ENCODE measurements at places on chromosomes 12 and 14.
A peak's percentile ranks its signal among the peaks of the same experiment; 100 is the strongest.

DNA sequence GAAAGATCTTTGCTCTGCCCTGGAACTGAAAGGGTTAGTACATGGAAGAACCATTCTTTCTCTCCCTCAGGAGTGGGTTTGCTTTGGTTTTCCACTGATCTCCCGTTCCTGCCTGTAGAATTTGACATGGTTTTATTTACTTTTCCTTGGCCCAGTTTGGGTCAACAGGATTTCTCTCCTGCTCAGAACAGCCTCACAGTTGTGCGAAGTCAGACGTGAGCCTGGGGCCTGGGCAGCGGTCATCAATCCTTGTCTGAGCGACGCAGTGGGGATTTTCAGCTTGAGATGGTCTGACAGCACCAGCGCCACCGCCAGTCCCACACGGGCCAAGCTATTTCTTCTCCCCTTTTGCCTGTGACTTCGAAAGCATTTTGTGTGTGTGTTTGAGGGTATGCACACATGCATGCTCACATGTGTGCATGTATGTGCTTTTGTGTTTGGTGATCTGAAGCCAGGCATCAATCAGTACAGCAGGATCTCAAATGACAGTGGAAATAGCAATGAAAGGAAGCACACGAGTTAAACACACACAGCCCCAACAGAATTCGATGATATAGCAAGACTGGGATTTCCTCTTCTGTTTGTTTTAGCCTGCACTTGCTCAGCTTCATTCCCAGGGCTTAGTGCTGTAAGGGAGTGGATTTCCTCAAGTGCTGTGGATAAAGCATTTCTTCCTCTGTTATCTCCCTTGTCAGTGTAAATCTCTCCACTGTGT, 58.3 kb downstream of the SMOC1 start:
- no peak for DNase-seq

GRCh38 chr12:89038831-89039512, 313.3 kb downstream of the DUSP6 start:
- DNase-seq = no peak

GRCh38 chr12:26416550-26416949, 221.2 kb downstream of the SSPN start:
- DNase-seq = no peak

- no peak for DNase-seq
Measured at GRCh38 chr14:103118018-103118662, 5.1 kb upstream of the TNFAIP2 start.

GRCh38 chr14:101112351-101113107, 209.0 kb upstream of the RTL1 start:
- DNase-seq = no peak

- no peak for DNase-seq
Measured at GRCh38 chr12:59808317-59808910, 212.6 kb downstream of the SLC16A7 start.

DNA sequence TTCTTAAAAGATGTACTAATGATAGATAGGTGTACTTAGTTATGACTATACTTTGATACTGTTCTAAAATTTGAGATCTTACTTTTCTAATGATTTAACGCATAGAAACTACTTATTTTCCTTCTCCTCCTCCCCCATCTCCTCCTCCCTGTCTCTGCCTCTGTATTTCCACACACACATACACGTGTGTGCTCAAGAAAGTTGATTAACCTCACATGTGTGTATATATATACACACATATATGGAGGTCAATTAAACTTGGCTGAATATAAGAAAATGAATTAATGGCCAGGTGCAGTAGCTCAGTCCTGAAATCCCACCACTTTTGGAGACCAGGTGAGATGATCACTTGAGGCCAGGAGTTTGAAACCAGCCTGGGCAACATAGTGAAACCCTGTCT, 362.7 kb upstream of the SYT1 start:
- DNase-seq = no peak

DNA sequence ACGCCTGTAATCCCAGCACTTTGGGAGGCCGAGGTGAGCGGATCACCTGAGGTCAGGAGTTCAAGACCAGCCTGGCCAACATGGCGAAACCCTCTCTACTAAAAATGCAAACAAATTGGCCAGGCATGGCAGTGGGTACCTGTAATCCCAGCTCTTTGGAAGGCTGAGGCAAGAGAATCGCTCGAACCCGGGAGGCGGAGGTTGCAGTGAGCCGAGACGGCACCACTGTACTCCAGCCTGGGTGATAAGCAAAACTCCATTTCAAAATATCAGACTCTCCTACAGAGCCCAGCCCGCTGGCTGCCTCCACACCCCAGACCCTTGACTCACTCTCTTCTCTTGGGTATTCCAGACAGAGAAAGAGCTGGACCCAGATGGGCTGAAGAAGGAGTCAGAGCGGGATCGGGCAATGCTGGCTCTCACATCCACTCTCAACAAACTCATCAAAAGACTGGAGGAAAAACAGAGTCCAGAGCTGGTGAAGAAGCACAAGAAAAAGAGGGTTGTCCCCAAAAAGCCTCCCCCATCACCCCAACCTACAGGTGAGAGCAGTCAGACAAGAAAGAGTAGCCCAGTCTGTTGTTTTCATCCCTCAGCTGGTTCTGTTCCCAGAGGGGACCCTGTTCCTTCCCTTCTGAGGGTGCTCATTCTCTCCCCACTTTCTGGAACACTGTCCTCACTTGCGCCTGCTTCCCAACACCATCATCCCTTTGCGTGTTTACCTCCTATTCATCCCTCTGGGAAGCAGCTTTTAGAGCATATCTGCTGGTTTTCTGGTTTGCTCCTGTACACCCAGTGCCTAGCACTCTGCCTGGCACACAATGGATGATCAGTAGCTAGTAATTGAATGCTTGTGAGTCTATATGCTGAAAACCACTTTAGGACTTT, 19.7 kb downstream of the AGAP2 start:
- no peak for DNase-seq

DNA sequence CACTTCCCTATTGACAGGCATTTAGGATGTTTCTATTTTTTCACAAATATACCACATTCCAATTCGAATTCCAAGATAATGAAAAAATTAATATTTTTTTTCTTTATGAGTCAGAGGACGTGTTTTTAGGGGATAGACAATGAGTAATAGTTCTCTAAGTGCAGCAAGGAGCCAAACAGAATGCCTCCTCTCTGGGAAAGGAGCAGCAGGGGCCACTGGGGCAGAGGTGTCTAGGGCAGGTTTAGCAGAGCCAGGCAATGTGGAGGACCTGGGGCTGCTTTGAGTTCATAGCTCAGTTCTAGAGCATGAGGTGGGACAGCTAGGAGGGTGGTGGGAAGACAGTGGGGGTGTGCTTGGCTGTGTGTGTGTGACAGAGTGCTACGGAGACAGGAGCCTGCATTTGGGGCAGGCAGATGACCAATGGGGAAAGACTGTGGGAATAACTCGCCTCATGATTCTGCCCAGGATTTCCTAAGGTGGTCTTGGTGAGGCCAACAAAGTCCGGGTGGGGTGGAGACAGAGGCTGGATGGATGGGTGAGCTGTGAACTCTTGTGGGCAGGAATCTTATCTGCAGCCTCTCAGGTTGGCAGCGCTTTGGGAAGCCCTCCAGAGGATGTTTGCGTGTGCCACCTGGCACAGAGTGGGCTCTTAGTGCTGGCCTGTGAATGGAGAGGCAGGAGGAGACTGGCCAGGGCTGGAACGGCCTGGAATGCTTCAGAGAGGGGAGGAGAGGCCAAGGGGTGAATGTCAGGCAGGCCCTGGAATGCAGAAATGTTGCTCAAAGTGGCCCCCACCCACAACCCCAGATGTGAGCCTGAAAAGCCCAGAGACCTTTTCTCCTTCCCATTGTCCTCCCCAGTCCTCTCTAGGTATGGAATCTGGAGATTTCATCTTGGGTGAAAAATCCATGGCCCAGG, 2.4 kb upstream of the KRT7 start:
- DNase-seq = no peak

GRCh38 chr14:64789696-64790095, 85.5 kb downstream of the PLEKHG3 start:
- DNase-seq = no peak

- no peak for DNase-seq
Measured at GRCh38 chr12:124726596-124727263, 136.9 kb downstream of the SCARB1 start.

- no peak for DNase-seq
Measured at GRCh38 chr14:38964630-38965029, 138.4 kb downstream of the SEC23A start.

DNA sequence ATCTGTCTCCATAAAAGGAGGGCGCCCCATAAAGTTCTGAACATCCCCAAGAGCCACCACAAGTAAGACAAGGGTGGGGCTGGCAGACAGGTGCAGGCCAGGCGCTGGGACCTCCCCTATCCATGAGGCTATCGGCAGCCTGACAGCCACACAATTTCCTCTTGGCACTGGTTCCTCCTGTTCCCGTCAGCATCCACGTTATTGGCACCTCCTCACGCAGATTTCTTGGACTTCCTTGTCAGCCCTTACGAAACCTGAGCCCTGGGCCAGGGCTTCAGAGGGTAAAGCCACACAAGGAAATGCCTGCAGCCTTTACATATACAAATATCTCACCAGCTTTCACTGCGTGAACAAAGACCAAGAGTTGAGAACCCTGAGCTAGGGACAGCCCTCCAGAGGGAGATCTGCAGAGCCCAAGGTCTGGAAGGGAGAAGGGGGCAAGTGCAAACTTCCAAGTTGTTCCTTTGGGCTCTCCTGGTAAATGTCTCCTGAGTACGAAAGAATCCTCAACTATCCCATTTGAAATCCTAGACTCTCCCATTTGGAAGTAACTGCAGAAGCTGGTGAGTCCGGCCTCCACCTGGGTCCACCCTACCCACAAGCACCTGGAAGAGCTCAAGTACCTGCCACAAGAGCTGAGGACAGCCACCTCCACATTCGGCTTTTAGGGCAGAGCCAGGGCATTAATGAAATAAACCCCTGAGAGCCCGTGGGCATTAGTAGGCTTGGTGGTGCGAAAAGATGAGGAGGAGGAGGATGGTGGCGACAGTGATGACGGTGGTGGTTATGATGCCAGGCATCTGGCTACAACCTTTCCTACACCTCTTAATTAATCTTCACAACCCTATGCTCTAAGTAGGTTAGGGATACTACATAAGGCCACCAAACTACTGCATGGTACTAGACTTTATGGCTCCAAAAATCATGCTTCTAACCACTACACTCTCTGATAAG, 5.5 kb upstream of the TC2N start:
- peak; percentile 26 for DNase-seq

- no peak for DNase-seq
Measured at GRCh38 chr12:64110864-64111263, 111.2 kb downstream of the KICS2 start.

DNA sequence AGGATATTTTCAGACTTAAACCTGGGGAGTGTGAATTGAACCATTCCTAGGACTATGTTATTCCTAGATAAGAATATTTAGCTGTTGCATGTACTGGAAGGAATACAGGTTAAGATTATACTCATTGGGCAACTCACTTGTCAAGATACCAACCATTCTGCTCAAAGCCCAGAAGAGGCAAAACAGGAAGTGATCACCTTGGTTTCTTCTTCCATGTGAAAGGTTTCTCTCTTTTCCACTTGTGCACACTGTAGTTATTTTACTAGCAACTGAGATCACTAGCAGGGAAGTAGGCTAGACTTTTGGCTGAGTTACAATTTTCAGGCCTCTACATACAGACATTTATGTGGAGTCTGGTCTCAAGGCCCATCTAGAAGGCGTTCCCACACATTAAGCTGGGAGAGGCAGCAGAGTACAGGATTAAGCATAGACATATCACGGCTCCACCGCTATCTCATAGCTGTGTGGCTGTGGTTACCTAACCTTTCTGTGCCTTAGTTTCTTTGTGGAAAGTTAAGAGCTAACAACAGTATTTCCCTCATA, 83.9 kb upstream of the FERMT2 start:
- no peak for DNase-seq

DNA sequence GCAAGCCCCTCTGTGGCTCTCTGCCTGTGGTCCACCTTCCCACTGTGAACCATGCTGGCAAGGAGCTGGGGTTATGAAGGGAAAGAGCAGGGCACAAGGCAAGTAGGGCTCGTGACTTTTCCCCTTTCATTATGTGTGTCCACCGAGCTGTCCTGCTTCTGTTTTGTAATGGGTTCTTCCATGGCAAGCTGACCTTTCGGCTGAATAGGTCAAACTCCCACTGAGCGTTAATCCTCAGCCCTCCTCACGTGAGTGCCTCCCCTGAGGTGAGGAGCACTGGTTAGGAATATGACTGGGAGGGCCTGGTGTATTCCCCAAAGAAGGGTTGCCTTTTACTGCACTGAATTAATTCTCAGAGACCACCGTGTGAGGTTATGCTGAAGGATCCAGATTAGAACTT, 424.3 kb downstream of the NPAS3 start:
- no peak for DNase-seq

GRCh38 chr12:114131824-114132223, 165.7 kb upstream of the RBM19 start:
- no peak for DNase-seq

DNA sequence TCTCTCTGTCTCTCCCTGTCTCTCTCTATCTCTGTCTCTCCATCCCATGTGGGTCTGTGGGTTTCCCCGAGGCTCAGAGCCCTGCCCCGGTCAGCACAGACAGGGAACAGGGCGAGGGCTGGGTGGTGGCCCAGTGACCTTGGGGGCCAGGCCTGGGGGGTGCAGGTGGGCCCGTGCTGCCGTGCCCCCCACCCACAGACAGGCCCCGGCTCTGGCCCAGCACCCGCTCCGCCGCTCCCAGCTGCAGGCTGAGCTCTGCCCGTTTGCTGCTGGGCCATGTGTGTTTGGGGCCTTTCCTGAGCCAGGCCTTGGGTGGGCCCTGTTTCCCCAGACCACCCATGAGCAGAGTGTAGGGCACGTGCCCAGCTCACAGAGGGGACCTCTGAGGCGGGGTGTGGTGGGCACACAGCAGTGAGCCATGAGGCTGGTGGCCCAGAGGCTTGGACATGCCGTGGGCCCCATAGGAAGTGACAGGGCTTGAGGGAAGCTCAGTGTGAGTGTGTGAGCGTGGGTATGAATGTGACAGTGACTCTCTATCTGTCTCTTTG, 51.0 kb downstream of the TMEM121 start:
- DNase-seq = no peak

- no peak for DNase-seq
Measured at GRCh38 chr14:65780566-65780965, 368.0 kb downstream of the FUT8 start.

DNA sequence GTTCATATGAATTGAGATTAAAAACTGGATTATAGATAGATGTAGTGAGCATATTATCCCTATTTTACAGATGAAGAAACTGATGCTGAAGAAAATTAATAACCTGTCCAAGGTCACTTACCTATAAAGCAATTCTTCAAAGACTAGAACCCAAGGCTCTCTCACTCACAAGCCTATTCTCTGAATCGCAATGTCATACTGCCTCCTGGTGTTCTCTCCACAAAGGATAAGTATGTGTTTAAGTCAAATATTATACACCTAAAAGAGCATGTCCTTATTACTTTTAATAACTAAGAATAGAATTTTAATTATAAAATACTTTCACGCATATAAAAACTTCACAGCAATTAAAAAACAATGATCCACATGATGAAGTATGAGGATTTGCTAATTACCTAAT, 721.3 kb upstream of the USP15 start:
- DNase-seq = no peak

- no peak for DNase-seq
Measured at GRCh38 chr12:109767456-109767855, 53.8 kb downstream of the FAM222A start.

GRCh38 chr12:93824514-93825500, 147.6 kb downstream of the CRADD start:
- no peak for DNase-seq

- no peak for DNase-seq
Measured at GRCh38 chr12:75712223-75712622, 200.8 kb upstream of the KRR1 start.

- no peak for DNase-seq
Measured at GRCh38 chr14:68958553-68958952, 20.5 kb downstream of the ACTN1 start.

- no peak for DNase-seq
Measured at GRCh38 chr12:43099691-43100163, 452.3 kb downstream of the ADAMTS20 start.
